ENCODE measurements at places on chromosomes 5 and 9. TPM values are rescaled to one million over a fixed set of nuclear protein-coding genes. Genes with fewer than 3 reads are reported as not detected.

Gene ABL1
- 20.1 TPM for total RNA-seq

Gene GABBR2
- total RNA-seq = not detected

Gene APBA1
- 0.38 TPM for total RNA-seq

- DNase-seq = peak; percentile 46
Measured at GRCh38 chr9:28439688-28440087, 866.4 kb upstream of the C9orf72 start.

Gene PHYHD1
- total RNA-seq = 3.8 TPM

GRCh38 chr5:116469631-116470030 is 105.0 kb downstream of the SEMA6A start:
- no peak for DNase-seq

GRCh38 chr5:61431923-61432620 is 100.0 kb downstream of the ZSWIM6 start:
- DNase-seq = no peak

DNA sequence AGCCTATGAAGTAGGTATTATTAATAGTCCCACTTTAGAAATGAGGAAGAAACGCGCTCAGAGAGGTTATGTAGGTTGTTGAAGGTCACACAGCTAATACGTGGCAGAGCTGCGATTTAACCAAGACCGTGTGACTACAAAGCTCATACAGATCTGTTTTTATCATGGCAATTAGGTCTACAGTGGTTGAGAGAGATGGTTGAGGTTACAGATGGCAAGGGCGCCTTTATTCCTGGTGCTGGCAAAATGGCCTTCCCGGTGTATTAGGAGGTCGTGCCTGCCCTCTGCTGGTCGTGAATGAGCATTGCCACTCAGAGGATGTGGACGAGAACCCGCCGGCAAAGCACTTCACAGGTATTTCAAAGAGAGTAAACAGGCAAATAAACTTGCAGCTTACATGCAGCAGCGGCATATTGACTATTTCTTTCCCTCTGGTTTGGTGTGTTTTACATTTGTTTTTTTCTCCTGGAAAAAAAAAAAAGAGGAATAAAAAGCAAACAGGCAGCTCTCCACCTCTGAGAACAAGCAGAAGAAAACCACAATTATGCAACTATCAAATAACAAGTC is 65.3 kb upstream of the EGFLAM start:
- peak; percentile 39 for DNase-seq

Gene LMX1B
- total RNA-seq = not detected

DNA sequence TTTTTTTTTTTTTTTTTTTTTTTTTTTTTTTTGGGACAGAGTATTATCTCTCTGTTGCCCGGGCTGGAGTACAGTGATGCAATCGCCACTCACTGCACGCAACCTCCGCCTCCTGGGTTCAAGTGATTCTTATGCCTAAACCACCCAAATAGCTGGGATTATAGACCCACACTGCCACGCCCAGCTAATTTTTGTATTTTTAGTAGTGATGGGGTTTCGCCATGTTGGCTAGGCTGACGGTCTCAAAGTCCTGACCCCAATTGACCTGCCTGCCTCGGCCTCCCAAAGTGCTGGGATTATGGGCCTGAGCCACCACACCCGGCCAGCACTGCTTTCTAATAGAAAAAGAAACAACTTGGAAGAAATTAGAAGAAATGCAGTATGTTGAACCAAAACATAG is 39.2 kb downstream of the TTC1 start:
- no peak for DNase-seq

GRCh38 chr5:6721442-6721841 is 8.2 kb downstream of the TENT4A start:
- no peak for DNase-seq
